Activated naive CD8-positive, alpha-beta T cell treated with anti-CD3 and anti-CD28 coated beads for 36 hours (primary cell): ENCODE measurements at places on chromosomes 2 and 18. TPM values are rescaled to one million over a fixed set of nuclear protein-coding genes. Genes with fewer than 3 reads are reported as not detected.
A peak's percentile ranks its signal among the peaks of the same experiment; 100 is the strongest.

The FAM117B gene
- total RNA-seq: 25.0 TPM

The MC5R gene
- not detected for total RNA-seq

The POTEC gene
- not detected for total RNA-seq

The TSN gene
- 94.8 TPM for total RNA-seq

The CCDC74A gene
- 7.1 TPM for total RNA-seq

The AMER3 gene
- not detected for total RNA-seq

- peak within 1 kb of the TSS; percentile 79 for H3K4me3 ChIP-seq
- H3K27ac ChIP-seq: no peak within 1 kb of the TSS
- H3K36me3 ChIP-seq: no peaks in the 10 kb centered on the region
- H3K4me1 ChIP-seq: peaks cover 9% of the 10 kb centered on the region
- peak; percentile 42 for DNase-seq
Measured at GRCh38 chr18:31497836-31498573, at the start of gene DSG2. Gene DSG2 (plus strand): TSS chr18:31498177. CDS start chr18:31498252, 75 bp downstream.

GRCh38 chr18:26510337-26510736 lies 38.0 kb downstream of the KCTD1 start:
- no peak for DNase-seq
- H3K27me3 ChIP-seq: no peaks in the 10 kb centered on the region
- H3K4me3 ChIP-seq: no peak overlapping the region
- no peaks in the 10 kb centered on the region for H3K36me3 ChIP-seq
- no peak overlapping the region for H3K27ac ChIP-seq

DNA sequence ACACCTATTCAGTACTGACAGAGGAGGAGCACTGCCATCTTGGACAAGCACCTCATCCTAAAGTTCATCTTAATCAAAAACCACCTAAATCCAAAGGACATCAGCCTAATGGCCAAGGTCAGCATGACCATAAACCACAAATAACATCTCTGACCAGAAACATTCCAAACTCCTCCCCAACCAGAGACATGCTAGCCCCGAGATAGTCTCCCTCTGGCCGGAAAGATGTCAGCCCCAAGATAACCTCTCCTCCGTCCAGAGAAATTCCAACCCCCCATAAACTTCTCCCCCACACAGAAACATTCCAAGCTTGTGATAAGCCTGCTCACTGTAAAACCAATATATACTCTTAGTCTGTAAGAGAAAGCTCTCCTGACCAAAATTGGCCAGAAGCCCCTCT lies 260.6 kb downstream of the CLIP4 start:
- peaks cover 9% of the 10 kb centered on the region for H3K27me3 ChIP-seq
- H3K36me3 ChIP-seq: no peaks in the 10 kb centered on the region
- DNase-seq: no peak
- no peak overlapping the region for H3K27ac ChIP-seq
- H3K4me1 ChIP-seq: no peaks in the 10 kb centered on the region

GRCh38 chr2:116761864-116762263 lies 1052.6 kb upstream of the DDX18 start:
- no peak for DNase-seq
- H3K27ac ChIP-seq: no peak overlapping the region
- no peak overlapping the region for H3K4me3 ChIP-seq
- H3K4me1 ChIP-seq: no peaks in the 10 kb centered on the region
- H3K27me3 ChIP-seq: no peaks in the 10 kb centered on the region
- no peaks in the 10 kb centered on the region for H3K36me3 ChIP-seq

DNA sequence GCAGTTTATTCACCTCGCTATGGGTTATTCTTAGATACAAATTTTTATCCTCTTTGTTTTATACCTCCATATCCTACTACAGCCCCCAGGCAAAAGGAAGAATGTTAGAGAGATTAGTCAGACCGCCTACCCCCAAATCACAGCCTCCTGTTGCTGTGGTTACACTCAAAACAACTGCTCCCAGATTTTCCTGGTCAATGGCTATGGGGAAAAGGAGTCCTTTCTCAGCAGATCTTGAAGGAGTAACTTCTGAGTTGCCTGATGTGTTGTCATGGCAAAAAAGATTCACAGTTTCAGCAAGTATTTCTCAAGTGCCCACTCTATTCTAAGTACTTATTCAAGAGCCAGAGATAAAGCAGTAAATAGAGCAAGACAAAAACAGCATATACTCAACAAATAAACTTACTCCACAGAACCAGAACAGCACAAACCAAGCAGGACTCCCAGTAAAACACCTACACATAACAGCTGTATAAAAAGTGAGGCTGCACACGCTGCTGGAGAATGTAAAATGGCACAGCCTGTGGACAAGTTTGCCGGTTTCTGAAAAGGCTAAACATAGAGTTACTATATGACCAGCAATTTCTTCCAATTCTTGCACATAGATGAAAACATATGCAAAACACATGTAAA lies 104.8 kb downstream of the NOL10 start:
- peaks cover 18% of the 10 kb centered on the region for H3K36me3 ChIP-seq
- no peaks in the 10 kb centered on the region for H3K27me3 ChIP-seq
- H3K27ac ChIP-seq: no peak overlapping the region
- peaks cover 7% of the 10 kb centered on the region for H3K4me1 ChIP-seq

- no peaks in the 10 kb centered on the region for H3K27me3 ChIP-seq
- H3K27ac ChIP-seq: no peak overlapping the region
- no peak overlapping the region for H3K4me3 ChIP-seq
- no peaks in the 10 kb centered on the region for H3K4me1 ChIP-seq
- peaks cover under 1% of the 10 kb centered on the region for H3K36me3 ChIP-seq
Measured at GRCh38 chr2:160596441-160596840, 102.8 kb upstream of the RBMS1 start.

DNA sequence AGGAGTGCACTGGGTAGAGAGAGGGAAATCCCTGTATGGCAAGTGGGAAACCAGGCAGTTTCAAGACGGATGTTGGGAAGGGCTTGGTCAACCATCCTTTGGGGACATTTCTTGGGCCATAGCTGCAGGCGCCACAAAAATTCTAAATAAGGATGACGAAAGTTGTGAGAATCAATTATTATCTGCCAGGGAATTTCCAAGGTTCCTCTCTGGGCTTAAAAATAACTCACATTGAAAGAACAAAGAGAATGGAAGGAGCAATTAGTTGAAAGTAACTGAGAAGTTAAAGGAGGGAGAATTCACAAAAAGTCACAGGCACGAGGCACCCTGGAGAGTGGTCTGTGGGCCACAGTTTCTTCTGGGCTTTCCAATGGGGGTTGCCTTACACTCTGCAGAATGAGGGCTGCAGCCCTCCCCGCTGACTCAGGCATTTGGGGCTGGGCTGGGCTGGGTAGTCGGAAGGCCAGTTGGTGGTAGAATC lies 195.7 kb downstream of the SMAD7 start:
- no peaks in the 10 kb centered on the region for H3K27me3 ChIP-seq
- H3K4me3 ChIP-seq: no peak overlapping the region
- H3K27ac ChIP-seq: no peak overlapping the region
- no peaks in the 10 kb centered on the region for H3K4me1 ChIP-seq
- H3K36me3 ChIP-seq: no peaks in the 10 kb centered on the region
- no peak for DNase-seq

DNA sequence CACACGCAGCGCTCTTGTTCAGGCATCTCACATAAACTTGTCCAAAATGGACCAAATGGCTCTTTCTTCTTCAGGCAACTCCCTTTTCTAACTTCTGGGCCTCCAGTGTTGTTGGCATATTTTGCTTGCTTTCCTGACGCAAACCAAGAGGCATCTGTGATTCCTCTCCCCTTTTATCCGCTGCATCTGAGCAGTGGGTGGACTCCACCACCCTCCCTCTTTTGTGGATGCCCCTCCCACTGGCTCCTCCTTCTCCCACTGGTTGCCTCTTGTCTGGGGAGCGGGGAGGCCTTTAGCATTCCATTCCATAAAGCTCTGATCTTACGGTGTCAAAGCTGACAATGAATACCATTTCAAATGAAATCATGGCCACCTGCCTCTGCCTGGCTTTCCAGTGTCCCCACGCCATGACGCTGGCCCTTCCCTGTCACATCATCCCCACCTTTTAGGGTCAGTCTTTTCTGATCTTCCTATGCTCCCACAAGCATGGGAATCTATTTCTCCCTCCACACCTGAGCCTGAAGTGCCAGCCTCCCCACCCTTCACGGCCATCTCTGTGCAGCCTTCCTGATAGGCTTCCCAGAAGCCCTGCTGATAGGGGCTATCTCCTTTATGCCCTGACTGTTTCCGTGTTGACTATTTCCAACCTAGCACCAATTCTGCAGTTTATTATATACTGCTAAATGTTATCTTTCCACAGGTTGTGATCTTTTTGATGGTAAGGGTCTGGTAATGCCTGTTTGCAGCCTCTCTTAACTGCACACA lies 51.5 kb downstream of the RPL37A start:
- H3K4me1 ChIP-seq: peaks cover 3% of the 10 kb centered on the region
- H3K27me3 ChIP-seq: peaks cover 2% of the 10 kb centered on the region
- no peak overlapping the region for H3K4me3 ChIP-seq
- H3K27ac ChIP-seq: no peak overlapping the region

DNA sequence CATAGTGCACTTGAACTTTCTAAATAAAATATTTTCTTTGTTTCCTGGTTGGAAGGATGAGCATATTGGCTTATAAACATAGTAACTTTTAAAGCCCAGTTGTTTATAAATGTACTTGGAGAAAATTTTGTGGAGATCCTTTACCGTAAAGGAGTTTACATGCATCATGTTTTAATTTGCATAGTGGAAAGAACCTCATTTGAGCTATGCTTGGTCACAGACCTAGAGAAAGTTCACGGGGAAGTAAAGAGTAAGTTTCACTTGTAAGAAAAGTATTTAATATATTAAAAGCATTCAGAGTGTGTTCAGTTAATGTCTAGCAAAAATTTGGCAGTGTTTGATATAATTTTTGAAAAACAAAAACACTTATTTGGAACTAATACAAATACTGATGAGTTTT lies 45.3 kb downstream of the PIKFYVE start:
- H3K4me1 ChIP-seq: peaks cover 19% of the 10 kb centered on the region
- DNase-seq: no peak
- peaks cover 14% of the 10 kb centered on the region for H3K36me3 ChIP-seq
- no peak overlapping the region for H3K4me3 ChIP-seq

GRCh38 chr18:14577971-14578370 lies 34.6 kb upstream of the POTEC start:
- no peaks in the 10 kb centered on the region for H3K36me3 ChIP-seq
- H3K4me3 ChIP-seq: no peak overlapping the region
- H3K27me3 ChIP-seq: no peaks in the 10 kb centered on the region

- no peaks in the 10 kb centered on the region for H3K27me3 ChIP-seq
- H3K36me3 ChIP-seq: no peaks in the 10 kb centered on the region
- no peak for DNase-seq
Measured at GRCh38 chr2:205650450-205650849, 31.9 kb upstream of the NRP2 start.

- H3K27me3 ChIP-seq: no peaks in the 10 kb centered on the region
- no peak overlapping the region for H3K27ac ChIP-seq
- no peak overlapping the region for H3K4me3 ChIP-seq
- no peak for DNase-seq
- H3K36me3 ChIP-seq: peaks cover 45% of the 10 kb centered on the region
- peaks cover 21% of the 10 kb centered on the region for H3K4me1 ChIP-seq
Measured at GRCh38 chr2:224551693-224552092, 33.5 kb downstream of the CUL3 start.

DNA sequence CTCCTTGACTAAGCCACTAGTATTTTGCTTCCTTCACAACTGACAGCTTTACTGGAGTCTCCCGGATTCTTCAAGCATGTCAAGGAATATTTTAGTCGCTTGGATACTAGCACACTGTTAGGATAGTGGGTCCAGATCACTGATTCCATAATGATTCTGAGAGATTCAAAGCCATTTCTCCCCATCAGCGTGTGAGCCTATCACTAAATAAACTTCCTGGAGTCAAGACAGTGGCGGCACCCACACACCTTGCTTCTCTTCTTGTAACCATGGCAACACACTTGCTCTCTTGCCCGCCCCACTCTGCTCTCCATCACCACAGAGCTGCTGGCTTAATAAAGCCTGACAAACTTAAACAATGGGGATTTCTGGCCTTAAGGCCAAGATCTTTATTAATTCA lies 245.1 kb downstream of the LRRTM1 start:
- H3K27me3 ChIP-seq: no peaks in the 10 kb centered on the region
- no peak overlapping the region for H3K4me3 ChIP-seq
- H3K27ac ChIP-seq: no peak overlapping the region

DNA sequence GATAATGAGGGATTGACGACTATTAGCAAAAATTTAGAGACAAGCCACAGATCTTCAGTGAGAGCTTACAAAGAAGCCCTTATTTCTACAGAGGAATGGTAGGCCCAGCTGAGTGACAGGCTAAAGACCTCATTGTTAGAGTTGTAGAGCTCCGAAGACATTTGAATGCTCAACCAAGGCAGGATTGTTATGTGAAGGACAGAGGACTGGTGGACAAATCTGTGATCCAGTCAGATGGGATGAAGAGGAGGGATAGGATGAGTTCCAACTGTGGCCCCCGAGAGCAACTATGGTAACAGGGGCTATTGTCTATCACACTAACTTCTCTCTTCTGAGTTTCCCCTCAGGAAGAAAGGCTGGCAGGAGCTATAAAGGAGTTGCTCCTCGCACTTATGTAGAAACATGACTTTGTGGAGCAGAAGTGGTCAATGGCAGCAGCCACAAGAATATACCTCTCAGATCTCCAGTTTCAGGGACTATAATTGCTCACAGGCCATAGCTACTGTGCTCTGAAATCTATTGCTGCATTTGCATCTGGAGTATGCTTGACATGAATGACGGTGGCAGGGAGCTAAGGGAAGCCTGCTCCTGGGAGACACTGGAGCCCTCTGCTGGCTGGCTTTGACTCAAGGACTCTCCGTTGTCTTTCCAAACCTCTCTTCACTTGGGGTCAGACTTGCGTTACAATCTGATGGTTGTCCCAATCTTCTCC lies 50.3 kb upstream of the GREB1L start:
- no peaks in the 10 kb centered on the region for H3K4me1 ChIP-seq
- no peak overlapping the region for H3K4me3 ChIP-seq
- H3K36me3 ChIP-seq: no peaks in the 10 kb centered on the region
- no peak overlapping the region for H3K27ac ChIP-seq
- DNase-seq: no peak

GRCh38 chr2:177355874-177356273 lies 36.7 kb upstream of the AGPS start:
- no peaks in the 10 kb centered on the region for H3K27me3 ChIP-seq
- peaks cover 2% of the 10 kb centered on the region for H3K4me1 ChIP-seq
- no peak overlapping the region for H3K4me3 ChIP-seq

- peaks cover 7% of the 10 kb centered on the region for H3K27me3 ChIP-seq
- DNase-seq: no peak
- H3K27ac ChIP-seq: no peak overlapping the region
- H3K36me3 ChIP-seq: no peaks in the 10 kb centered on the region
- no peak overlapping the region for H3K4me3 ChIP-seq
Measured at GRCh38 chr2:156883804-156884203, 373.7 kb upstream of the GALNT5 start.

DNA sequence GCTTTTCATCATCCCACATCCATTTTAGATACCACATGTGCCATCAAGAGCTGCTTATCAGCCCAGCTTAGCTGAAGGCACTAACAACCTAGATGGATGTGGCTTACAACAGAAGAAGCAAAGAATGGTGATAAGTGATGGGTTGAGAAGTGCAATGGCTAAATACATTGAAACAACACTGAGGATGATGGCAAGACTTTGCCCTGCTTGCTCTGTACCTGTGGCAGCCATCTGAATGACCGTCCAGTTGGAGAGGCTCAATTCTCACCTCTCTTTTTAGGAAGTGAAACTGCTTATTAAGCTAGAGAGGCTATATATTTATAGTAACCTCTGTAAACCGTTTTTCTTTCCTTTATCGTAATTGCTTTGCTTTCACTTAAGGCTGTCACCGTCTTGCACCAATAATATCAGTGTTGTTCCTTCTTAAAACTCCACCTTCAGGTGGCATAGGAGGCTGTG lies 5.7 kb downstream of the GPATCH11 start:
- H3K27ac ChIP-seq: no peak overlapping the region
- no peak for DNase-seq
- H3K36me3 ChIP-seq: peaks cover 4% of the 10 kb centered on the region
- H3K27me3 ChIP-seq: no peaks in the 10 kb centered on the region
